ENCODE measurements at places on chromosomes 11 and 22.
A peak's percentile ranks its signal among the peaks of the same experiment; 100 is the strongest.

GRCh38 chr22:38835888-38836301 lies 7.9 kb downstream of the NPTXR start:
- DNase-seq: no peak

DNA sequence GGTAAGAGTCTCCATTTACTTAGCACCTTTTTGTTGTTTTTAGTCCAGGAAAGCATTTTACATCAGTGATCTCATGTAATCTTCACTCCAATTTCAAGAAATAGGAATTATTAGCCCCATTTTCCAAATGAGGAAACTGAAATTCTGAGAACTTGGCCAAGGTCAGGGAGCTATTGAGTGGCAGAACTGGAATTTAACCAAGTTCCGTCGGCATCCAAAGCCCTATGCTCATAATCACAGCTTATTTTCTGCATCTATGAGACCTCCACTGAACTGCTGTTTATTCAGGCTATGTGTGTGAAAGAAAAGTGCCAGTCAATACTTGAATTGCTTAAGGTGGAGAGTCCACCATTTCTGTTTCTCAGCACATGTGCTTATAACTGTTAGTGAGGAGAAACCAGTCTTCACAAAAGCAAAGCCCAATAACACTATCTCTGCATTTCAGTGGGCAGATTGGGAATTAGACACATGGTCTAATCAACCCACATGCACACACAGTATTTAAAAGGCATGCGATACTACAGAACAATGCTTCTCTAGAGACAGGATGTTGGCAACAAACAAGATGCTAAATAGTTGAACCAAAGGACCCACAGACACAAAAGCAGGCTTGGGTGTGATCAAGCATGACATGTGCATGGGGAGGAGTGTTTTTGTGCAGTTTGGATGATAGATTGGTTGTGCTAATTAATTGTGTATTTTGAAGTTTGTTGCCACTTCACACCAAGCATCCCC lies 780.6 kb downstream of the OPCML start:
- DNase-seq: no peak

DNA sequence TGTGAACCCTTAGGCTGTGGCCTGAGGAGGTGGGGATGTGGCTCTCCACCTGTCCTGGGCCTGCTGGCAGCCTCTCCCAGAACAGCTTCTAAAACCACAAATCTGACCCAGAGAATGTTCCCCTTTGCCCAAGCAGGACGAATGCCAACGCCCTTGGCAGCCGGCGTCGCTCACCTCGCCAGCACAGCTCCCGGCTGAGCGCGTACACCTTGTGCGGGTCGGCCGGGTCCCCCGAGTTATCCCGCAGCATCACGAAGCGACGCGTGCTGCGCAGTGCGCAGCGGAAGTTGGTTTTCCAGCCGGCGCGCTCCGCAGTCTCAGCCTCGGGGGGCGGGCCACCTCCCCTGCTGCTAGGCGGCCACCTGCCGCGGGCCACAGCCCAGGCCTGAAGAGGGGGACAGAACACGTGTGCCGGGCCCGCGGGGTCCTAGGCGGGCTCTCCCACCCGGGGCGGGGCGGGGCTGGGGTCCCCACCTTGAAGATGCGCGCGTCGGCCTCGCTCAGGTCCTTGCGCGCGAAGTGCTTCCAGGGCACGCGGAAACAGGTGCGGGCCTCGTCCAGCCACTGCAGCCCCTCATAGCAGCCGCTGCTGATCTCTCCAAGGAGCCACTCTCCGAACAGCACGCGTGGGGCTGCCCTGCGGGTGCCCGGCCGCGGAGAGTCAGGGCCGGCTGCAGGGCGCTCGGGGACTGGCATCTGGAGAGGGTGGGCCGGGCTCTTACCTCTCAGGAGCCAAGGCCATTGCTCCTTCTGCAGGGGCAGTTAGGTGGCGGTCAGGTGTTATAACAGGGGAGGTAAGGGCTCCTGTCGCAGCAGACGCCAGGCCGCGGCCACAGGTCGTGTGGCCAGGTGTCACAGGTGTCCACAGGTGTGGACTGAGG lies 887 bp downstream of the IRF7 start:
- DNase-seq: no peak

DNA sequence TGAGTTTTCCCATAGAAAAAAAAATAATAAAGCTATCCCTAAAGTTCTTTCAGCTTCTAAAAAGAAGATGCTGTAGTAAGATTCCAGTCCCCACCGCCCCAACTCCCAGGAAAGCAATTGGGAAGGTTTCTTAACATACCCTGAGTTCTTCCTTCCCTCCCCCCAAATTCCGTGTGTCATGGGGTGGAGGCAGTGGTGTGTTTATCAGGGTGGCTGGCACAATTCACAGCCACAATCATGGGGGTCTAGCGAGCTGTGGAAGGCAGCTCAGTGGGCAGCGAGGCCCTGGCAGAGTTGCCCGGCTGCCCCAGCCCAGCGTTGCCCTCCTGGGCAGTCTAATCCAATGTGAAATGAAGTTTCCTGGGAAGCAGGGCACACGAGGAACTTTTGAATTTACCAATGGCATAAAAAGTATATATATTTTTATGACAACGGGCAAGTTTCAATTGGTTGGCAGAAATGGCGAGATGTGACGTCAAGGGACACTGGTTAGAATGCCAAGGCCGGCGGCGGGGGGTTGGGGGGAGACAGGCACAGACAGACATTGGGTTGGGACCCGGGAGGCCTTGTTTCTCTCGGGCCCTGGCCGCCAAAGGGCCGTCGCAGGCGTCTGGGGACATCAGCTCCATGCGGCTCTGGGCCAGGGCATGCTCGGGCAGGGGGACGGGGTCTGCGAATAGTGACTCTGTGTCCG lies 80.7 kb upstream of the PPARA start:
- peak; percentile 55 for DNase-seq

DNA sequence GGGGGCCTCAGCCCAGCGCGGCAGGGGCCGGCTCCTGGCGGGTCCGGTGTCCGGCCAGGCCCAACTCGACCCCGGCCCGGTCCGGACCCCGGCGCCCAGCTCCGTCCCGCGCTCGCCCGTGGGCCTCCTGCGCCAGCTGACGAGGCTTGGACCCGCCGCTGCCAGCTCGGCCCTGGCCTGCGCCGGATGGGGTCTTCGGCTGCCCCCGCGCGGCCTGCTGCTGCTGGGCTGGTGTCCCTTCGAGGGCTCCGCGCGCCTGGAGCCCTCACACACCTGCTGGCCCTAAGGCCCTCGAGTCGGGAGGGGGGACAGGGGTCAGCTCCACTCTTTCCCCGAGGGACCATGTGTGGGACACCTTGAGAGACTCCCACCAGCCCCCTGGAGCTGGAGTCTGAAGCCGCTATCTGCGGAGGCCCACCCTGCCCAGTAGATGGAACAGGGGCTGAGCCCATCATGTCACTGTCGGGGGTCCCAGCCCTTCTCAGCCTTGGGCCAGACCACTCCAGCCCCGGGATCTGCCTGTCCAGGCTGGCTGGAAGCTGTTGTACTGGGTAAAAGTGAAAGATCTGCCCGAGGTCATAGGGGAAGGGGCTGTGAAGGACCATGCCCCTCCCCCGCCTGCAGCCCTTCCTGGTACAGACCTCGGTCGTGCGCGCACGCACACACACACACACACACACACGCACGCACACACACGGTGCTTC lies 768 bp upstream of the CDKN1C start:
- no peak for DNase-seq

DNA sequence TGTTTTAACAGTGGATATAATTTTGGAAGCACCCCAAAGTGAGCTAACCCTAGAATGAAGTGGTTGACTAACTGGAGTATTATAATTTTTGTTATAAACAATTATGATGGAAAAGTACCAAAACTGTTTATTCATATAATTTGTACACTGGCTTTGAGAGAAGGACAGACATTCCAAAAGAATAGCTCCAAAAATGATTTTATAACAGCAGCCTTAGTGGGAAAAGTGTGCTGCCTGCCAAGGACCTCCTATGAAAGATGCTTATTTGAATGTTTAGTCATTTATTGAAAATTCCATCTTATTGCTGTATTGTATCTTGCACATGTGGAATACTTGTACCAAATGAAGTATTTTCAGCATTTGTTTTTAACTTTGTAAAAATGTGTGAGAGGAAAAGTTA lies 169.8 kb downstream of the GUCY1A2 start:
- no peak for DNase-seq

DNA sequence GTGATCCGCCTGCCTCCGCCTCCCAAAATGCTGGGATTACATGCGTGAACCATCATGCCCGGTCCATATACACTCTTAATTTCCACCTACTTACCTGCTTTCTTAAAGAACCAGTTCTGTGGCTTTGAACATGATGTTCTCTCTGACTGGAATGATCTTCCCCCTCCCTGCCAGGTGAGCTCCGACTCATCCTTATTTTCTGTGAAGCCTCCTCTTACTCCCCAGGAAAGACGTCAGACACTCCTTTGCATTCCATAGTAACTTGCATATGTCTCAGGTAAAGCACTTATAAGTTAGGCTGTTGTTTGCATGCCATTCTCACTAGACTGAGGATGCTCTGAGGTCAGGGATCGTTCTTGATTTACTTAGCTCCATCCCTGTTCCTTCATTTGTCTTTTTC lies 91.8 kb upstream of the RAB1B start:
- no peak for DNase-seq

- no peak for DNase-seq
These were observed 70.3 kb downstream of the SCUBE1 start for GRCh38 chr22:43272869-43273318.

GRCh38 chr11:74398244-74399159 lies at the start of gene PGM2L1:
Gene PGM2L1, minus strand, starts transcription at chr11:74398433. Its CDS starts 272 bp downstream, at chr11:74398161.
- DNase-seq: peak; percentile 92

DNA sequence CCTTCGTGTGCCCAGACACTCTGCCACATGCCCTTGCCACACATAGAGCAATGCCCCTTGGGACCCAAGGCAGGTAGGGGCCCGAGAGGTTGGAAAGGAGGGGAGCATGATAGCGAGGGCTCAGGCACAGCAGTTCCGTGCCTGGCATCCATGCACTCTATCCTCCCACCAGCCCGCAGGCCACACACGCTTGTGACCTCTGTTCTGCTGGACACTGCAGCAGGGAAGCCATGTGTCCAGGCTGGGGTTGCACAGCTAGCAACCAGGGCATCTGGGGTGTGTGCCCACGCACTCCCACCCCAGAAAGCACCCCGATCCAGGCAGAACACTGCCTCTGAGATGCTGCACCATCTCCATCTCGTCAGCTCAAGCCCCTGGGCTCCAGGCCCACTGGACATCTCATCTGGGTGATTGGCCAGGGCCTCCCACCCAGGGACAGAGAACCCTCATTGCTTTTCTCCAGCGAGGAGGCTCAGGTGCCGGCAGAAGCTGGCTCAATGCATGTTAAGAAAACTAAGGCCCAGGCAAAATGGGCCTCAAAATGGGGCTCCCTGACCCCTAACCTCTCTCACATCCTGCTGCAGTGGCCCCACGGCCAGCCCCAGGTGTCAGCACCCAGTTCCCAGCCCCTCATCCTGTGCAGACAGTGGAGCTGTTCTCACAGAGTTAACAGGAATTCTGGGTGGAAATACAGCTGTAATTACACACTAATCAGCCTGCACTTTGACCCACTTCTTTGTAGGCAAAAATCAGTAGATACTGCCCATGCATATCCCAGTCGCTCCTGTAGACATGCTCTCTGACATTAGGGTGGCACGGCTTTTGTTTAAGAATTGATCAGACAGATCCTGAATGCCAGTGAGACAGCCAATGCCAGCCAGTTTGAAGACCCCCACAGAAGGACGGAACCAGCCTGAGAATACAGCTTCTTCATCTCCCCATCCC lies 173.9 kb upstream of the B3GAT1 start:
- DNase-seq: no peak

GRCh38 chr11:15288863-15289262 lies 174.1 kb downstream of the INSC start:
- no peak for DNase-seq

- DNase-seq: no peak
These were observed 224.4 kb upstream of the POU2AF2 start for GRCh38 chr11:111021131-111021530.

DNA sequence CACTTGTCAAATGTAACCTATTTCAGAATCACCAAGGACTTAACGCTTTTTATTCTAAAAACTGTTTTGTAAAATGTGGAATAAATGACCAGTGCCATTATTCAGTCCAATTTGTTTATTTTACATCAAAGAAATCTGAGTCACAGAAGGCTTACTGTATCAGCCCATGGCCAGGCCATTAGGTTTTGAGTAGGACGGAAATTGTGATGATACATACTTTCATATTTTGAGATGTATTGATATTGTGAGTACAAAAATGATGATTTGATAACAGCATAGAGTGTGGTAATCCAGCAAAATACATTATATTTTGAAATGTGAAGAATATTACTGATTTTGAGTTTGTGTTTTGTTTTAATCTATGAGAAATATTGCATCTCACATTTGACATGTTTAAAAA lies 81.1 kb downstream of the PIWIL3 start:
- no peak for DNase-seq

- DNase-seq: no peak
These were observed 66.2 kb upstream of the ZC3H12C start for GRCh38 chr11:110026858-110027626.

DNA sequence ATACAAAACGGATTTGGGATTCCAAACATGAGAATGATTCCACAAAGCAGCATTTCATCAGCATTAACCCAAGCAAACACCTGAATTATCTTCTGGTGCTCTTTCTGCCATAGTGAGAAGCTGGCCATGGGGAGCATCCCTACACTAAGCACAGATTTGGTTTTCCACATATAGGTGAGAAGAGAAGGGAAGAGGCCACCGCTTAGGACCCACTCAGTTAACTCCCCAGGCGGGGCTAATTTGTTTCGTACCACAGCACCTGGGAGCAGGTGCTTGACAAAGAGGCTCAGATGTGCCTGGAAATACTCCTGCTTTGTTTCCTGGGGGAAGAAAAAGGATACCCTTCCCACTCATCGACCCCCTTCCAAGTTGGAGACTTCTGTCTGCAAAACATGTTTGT lies 64.2 kb downstream of the RAB30 start:
- DNase-seq: no peak

DNA sequence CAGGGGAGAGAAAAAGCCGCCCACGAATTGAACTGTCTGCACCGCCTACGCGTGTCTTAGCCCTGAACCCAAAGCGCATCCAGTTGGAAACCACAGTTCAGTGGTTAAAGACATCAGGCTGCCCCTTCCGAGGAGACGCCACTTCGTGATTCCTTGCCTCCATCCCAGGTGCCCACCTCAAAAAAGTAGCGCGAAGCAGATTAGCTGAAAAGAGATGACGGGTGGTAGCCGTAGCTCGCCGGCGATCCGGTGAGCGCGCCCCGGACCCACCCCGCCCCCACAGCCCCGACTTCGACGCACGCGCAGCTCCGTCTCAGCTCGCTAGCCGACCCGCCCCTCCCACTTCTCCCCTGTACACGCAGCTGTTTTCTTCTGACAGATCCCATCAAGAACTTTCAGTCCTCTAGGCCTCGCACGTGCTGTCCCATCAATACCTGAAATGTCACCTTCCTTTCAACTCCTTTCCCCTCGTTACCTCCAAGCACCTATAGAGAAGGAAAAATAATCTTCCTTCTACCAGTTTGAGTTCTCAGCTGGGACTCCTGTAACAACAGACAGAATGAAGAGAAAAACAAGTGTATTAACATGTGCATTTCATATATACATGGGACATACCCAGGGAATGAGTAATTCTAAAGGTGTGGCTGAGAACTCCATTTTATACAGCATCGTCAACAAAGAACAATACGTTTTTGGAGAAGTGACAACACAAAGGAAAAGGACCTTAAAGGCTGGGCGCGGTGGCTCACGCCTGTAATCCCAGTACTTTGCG lies 49.5 kb downstream of the OR4D9 start:
- DNase-seq: peak; percentile 85

GRCh38 chr22:49228431-49229037 lies 599.1 kb downstream of the BRD1 start:
- DNase-seq: no peak

- DNase-seq: no peak
These were observed 184.2 kb downstream of the FAM76B start for GRCh38 chr11:95605271-95605940.

- no peak for DNase-seq
These were observed 17.3 kb upstream of the NEU3 start for GRCh38 chr11:74971424-74971823.
